ENCODE measurements at places on chromosomes 5 and 9.

- DNase-seq: no peak
These were observed 621.7 kb downstream of the SEMA5A start for GRCh38 chr5:8924054-8924793.

DNA sequence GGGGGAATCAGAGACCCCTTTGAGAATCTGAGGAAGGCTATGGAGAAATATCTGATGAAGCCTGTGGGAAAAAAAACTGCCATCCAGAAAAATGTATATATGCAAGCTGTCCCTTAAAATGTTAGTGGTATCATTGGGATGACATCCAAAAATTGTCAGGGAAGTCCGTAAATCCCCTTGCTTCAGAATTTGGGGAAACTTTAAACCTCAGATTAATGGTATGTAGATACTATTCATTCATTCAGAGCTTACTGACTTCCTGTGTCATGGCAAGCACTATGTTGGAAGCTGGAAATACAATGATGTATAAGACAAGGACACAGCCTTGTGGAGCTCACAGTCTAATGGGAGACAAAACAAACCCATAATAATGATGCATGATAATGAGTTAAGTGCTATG is 10.9 kb upstream of the MOB3B start:
- no peak for DNase-seq

DNA sequence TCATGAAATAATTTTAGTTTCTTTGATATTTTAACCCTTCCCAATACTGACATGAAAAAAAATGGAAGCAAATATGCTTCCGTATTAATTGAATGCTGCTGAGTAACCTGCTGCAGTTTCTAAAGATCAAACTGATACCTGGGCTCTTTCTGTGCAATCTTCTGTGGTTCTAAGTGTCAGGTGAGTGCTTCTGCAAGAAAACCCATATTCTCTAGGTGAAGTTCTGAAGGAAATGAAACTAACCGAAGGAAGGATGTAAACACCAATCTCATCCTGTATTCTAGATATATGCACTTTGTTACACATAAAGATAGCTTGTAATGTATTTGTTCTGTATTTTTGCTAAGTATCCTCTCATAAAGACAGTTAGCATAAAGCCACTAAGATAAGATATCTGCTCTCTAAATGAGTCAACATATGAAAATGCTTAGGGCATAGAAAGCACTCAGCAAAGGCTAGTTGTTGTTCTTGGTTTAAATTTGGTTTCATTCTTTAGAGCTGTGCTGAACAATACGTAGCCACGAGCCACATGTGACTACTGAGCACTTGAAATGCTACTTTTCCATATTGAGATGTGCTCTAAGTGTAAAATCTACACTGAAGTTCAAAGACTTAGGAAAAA is 52.0 kb downstream of the ITGA2 start:
- no peak for DNase-seq

DNA sequence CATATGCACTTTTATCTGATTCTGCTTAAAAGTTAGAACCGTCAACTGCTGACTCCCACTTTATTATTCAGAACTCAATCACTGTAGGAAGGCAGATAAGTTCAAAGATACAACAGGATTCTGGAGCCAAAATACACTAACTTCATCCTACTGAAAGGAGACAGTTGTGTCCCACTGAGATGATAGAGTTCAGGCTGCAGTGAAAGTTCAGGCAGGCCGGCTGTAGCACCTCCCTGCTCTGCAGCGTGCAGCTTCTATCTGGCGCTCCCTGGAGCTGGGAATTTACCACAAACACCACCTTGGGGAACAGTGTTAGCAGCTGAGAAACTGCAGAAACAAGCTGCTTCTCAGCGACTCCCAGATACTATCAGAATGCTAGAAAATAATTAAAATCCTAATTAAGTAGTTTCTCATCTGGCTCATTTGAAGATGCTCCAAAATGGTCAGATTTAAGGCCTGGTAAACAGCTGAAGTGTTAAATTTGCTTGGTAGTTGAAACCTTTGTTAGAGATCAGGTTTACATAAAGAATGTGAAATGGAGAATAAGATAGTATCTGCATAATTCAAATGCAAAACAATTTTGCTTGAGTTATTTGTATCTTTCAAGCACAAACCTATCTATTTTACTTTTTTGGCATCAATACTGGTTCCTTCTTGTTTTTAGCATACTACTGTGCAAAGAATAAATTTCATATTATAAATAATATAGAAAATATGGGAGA is 52.3 kb upstream of the CNTLN start:
- DNase-seq: no peak

GRCh38 chr5:97737608-97738007 is 554.6 kb upstream of the RIOK2 start:
- DNase-seq: no peak

- DNase-seq: no peak
These were observed 89.1 kb downstream of the ZNF354C start for GRCh38 chr5:179149278-179149677.

GRCh38 chr9:132513416-132513815 is 69.0 kb upstream of the BARHL1 start:
- no peak for DNase-seq

GRCh38 chr9:106481013-106481609 is 381.9 kb upstream of the ZNF462 start:
- DNase-seq: no peak

DNA sequence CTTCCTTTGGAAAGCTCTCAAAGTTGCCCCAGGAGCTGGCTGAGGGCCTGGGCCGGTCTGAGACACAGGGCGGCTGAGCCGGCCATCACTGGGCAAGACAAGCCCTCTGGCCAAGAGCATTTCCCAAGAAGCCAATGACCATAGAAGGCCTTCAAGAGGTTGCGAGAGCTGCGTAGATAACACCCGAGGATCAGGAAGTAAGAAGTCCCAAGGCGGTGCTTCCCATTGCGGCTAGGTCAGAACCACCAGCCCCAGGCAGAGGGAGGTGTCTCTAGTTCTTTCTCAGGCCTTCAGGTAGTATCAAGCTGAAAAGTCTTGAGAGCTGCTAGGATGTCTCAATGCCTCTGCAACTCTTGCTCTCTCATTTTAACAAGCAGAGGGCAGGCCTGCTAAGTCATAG is 54.0 kb upstream of the C5orf58 start:
- DNase-seq: no peak

DNA sequence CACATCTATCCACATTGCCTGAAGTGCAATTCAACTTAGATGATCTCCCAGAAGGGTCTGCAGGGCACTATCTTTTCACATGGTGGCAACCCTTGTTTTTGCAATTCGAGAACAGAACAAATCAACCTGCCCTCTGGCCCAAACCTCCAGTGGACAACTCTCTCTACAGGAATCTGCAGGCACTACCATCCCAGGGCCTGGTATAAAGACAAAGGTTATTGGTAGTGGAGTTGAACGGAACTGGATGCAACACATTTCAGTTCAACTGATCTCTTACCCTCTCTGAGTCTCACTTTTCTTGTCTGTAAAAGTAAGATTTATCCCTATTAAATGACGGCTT is 153.2 kb upstream of the EGFLAM start:
- DNase-seq: no peak

DNA sequence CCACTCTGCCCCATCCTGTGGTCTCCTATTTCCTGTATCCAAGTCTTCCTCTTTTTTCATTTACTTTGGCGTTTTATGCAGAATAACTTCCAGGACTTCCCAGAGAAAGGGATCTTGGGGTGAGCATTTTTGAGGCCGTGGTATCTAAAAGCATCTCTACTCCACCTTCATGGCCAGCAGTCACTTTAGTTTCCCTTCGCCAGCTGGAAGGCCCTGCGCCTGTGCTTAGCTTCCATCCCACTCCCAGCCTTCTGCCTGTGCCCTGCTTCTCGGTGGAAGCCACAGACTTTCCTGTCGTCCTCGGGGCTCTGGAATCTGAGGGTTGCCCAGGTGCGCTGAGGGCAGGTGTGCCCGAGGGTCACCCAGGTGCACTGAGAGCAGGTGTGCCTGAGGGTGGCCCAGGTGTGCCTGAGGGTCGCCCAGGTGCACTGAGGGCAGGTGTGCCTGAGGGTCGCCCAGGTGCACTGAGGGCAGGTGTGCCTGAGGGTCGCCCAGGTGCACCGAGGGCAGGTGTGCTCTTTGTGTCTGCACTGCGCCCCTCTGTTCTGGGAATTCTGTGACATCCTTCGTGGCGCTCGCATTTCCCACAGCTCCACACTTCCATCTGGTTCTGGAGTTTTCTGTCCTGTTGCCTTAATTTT is 32.4 kb upstream of the LRRC14B start:
- no peak for DNase-seq

- no peak for DNase-seq
These were observed 9.8 kb upstream of the FTMT start for GRCh38 chr5:121841892-121842291.

DNA sequence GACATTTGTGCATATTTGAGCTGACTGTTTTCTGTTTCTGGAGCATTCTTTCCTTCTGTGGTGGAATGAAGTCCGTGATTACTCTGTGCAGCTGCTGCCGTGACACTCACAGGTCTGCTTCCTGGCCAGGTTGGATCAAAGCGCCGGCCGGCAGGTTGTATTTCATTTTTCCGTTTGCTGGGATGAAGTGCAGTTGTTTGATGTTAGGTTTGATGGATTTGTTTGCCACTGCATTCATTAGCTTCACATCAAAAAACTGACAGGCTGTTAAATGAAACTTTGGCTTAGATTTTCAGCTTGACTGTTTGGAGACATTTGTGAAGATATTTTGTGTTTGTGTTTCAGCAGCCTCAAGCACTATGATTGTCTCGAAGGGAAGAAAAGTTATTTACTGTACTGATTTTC is 140.1 kb downstream of the KDM4C start:
- DNase-seq: no peak
